ENCODE measurements at places on chromosomes 11 and 22.

DNA sequence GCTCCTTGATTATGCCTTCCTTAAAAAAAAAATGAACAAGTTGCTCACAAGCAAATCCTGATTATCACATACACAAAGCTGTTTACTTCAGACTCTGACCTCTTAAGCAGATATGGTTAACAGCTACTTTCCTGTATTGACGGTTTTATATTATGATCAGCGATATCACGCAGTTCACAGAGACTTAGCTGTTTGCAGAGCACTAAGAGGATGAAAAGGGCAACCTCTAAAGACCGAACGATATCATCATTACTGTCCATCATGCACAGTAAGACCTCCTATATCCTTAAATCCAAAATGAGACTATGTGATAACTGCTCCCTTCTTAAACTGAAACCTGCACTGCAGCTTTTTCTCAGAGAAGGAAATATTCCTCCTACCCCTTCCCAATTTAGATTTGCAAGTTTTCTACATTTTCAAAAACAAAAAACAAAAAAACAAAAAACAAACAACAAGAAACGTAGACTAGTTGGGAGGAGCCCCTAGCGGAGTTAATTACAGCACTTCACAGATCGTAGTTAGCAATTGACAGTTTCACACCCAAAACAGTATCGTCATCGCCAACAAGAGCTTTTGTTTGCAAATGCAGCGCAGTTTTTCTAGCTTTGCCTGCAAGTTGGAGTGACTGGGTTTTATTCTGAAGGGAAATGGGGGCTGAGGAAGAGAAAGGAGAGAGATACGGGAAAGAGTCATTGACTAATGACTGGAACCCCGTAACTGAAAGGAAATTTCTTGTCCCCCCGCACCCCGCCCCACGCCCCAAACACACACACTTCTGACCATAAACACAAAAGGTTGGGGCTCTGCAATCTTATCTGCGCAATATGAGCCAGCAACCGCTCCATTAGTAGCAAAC lies 1.2 kb downstream of the DDX6 start:
- DNase-seq: no peak

- peak; percentile 63 for DNase-seq
These were observed at the start of gene SCN3B for GRCh38 chr11:123654566-123655081. Gene SCN3B (minus strand): TSS chr11:123654624. CDS start chr11:123653801, 823 bp downstream.

GRCh38 chr11:74520927-74521665 lies 27.6 kb upstream of the LIPT2 start:
- DNase-seq: no peak

DNA sequence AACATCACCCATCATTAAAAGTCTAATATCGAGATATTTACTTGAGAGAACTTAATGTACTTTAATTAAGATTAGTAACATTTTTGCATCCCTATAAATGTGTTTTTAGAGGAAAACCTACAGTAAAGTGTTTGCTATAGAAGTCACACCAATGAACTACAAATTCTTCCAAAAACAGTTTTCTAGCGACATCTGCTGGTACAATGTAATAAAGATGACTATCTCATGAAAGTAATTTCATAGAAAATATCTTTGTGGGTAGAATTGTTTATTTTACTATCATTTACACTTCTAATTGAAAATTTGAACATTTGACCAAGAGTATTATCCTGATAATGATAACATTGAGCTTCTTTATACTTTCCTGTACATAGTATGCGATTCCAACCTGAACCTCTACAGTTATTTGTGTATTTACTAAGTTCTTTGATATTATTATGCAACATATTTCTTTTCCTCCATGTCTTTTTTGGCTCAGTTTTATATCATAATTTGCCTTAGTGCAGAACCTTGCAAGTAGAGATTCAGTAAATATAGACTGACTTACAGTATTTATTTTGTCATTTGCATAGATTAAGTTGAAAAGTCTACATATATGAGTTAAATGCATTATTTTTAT lies 252.7 kb downstream of the TMEM135 start:
- no peak for DNase-seq

GRCh38 chr11:9852465-9852864 lies 188.6 kb downstream of the SWAP70 start:
- no peak for DNase-seq

DNA sequence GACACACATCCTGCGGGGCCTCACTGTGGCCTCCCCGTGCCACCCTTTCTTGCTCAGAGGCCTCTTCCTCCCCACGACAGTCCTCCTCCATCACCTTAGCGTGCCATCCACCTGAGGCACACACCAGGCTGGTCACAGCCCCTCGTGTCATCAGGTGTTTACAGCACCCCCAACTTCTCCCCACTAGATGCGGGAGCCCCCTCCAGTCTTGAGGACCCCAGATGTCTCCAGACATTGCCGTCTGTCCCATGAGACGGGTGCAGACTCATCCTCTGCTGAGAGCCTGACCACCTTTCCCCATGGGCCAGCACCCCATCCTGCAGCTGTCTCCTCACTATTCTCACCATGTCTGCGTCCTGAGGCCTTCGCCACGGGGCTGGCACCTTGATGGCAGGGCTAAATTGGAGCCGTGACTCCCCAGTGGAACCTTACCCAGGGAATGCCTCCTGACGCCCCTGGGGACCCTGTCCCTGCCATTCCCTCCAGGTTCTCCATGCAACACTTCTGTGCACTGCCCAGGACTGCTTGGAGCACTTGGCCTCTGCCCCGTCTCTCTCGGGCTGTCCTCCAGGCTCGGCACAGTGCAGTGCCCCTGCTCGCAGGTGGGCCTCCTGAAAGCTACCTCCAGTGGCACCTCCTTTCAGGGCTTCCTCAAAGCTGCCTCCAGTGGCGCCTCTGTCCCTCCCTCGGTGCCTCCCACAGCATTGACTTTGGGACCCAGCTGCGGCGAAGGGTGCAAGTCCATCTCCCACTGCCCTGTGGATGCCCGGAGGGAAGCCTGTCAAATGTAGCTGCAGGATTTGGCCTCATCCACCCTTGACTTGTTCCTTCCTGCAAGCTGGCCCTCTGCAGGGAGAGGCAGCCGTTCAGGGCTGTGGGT lies 1386.8 kb downstream of the BRD1 start:
- no peak for DNase-seq

DNA sequence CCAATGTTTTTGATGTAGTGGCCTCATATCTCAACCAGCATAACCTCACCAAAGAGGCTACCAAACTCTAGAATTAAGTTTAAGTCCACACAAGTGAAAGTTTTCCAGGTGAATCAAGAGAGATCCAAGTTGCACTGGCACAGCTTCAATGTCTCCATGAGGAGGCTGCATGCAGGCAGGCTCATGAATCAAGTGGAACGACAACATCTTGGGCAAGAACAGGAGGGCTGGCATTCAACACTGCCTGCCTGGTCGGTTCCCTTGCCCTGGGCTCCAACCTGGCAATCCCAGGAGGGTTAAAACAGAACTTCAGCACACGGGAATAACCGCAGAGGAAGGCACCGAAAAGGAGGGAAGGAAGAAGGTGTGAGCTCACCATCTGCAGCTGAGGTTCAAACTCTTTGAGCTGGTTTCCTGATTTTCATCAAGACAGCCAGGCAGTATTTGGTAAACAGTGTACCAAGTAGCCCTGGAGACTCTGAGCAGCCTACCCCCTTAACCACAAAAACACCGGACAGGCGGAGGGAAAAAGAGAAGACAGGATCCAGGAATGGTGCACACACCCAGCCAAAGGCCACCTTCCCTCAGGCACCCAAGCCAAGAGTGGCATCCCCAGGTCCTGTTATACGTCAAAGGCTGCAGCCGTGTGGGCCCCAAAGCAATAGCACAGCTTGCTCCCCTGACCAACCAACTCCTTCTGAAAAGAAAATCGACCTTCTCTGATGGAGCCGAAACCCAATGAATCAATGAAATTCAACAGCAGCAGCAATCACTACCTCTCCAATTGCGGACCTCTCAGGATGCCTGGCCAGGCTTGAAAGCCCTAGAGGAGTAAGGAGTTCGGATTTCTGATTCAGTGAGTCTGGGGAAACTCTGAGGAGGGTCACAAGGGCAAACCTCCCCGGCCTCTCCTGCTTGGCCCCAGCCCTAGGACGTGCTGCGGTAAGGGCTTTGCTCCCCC lies 1.3 kb downstream of the PACSIN2 start:
- DNase-seq: no peak

DNA sequence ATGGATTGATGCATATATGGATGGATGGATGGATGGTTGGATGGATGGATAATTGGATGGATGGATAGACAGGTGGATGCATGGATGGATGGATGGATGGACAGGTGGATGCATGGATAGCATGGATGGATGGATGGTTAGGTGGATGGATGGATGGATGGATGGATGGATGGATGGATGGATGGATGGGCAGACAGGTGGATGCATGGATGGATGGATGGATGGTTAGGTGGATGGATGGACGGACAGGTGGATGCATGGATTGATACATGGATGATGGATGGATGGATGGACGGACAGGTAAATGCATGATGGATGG lies 52.5 kb downstream of the MACROD1 start:
- no peak for DNase-seq

Measured in dorsolateral prefrontal cortex (tissue), 122 donors.